CD8-positive, alpha-beta memory T cell (primary cell): ENCODE measurements at places on chromosomes 2 and 18. TPM values are rescaled to one million over a fixed set of nuclear protein-coding genes. Genes with fewer than 3 reads are reported as not detected.

Gene SLC4A5
- 1.8 TPM for total RNA-seq

Gene STON1
- 1.4 TPM for total RNA-seq

Gene ZNF396
- 1.2 TPM for total RNA-seq

Gene SH3BP4
- not detected for total RNA-seq

Gene C2orf66
- not detected for total RNA-seq

Gene CCDC121
- 0.20 TPM for total RNA-seq

Gene AQP12B
- not detected for total RNA-seq

Gene MPHOSPH10
- 57.8 TPM for total RNA-seq

Gene CNTNAP5
- not detected for total RNA-seq

Gene RAB6C
- not detected for total RNA-seq

Gene OTOF
- total RNA-seq = 1.7 TPM

Gene DLGAP1
- total RNA-seq = not detected

Gene CNGA3
- total RNA-seq = not detected

Gene UCN
- 2.6 TPM for total RNA-seq

- DNase-seq = no peak
Observed at GRCh38 chr2:64906853-64907536, 82.2 kb upstream of the SLC1A4 start.

- no peak for DNase-seq
Observed at GRCh38 chr2:19845323-19845920, 56.4 kb downstream of the TTC32 start.

DNA sequence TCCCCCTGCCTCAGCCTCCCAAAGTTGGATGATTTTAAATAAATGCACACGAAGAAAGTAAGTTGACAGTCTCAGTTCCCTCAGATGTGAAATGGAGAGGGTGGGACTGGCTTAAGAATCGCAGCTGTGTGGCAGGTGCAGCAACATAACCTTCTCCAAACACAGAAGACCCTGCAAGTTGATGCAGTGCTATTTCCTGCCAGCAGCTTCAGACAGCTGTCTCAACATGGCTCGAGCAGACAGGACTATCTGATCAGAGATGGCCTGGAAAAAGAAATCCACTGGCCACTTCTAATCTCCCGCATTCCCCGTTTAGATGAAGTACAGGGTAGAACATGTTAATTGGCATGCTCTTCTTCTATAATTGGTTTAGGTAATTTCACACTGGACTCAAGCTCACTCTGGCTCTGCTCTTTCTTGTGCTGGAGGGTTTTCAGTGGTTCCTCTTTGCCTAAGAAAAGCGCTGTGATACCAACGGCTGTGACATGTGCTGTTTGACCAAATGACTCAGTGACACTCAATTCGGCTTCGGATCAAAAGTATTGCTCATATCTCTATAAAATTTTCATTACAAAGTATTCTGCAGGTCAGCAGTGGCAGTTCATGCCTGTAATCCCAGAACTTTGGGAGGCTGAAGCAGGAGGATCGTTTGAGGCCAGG, 40.2 kb downstream of the MYOM1 start:
- no peak for DNase-seq

DNA sequence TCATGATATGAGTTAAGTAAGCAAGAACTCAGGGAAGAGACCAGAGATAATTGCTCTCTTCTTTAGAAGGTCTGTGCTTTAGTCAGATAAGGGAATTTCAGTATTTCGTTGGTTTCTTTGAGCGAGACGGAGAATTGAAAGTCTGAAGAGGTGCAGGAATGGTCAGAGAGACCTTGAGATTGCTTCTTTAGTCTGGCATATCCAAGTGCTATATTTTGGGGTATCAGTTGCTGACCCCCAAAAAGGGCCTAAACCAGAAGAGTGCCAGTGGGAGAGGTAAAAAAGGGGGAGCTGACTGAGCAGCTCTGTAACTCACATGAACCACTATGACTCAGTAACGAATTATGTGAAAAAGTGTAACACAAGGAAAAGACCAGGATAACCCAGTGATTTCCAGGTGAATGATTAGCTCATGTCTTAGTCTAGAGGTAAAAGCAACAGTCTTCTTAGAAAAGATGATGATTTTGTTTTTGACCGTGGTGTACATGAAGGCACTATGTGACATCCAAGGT, 932.9 kb downstream of the TDRD15 start:
- DNase-seq = no peak

DNA sequence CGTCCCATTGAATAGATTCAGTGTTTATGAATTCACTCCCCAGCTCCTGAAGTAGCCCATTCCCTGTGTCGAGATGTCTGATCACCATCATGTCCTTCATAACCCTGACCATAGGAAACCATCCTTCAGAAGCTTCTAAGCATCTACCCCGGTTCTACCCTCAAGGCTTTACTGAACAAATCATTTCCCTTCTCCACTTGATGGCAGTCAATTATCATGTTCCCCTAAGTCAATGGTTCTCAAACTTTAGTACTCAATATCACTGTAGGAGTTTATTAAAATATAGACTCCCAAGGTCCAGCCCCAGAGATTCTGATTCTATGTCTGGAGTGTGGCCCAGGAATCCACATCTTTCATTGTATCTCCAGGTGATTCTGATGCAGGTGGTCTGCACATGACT, 228.4 kb upstream of the SP5 start:
- no peak for DNase-seq

GRCh38 chr2:219916281-219916680, 288.9 kb downstream of the SLC4A3 start:
- DNase-seq = no peak

DNA sequence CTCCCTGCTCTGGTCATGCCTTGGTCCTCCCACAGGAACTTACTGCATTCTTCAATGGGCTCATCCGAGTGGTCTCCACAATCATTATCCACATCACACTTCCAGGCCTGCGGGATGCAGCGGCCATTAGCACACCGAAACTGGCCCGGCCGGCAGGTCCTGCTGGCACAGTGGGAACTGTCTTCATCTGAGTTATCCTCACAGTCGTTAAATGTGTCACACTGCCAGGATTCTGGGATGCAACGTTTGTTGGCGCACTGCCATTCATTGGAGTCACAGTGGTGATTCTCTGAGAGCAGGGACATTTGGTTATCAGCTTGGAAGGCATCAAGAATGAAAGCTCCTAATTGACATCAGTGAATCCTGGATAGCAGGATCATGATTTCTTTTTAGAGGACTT, 104.5 kb downstream of the DHRS9 start:
- no peak for DNase-seq

- no peak for DNase-seq
Observed at GRCh38 chr2:190947711-190948251, 66.2 kb downstream of the STAT1 start.

DNA sequence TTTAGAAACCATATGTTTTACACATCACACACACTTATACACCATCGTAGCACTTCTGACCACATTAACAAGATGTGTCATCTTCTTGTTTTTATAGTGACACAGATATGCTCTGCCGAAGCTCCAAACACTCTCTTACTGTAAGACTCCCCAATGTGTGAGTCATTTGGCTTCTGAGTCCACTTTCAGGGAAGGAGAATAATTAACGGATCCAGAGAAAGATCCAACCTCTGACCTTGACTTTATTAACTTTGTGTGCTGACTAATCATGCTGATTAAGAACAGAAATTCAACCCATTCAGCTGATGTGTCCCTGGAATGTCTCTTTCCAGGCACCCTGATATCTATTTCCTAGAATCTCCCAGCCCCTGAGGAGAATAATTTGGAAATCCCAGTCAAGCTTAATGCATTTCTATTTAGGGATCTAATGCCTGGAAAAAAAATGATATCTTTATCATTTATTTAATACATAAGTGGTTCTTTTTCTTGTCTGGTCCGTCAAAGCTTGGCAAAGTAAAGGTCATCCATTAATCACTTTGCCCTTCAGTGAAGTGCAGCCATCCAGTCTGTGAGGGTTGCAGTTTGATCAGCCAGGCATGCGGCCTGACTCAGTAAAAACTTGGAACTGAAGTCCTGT, 615.8 kb upstream of the SYT4 start:
- no peak for DNase-seq

GRCh38 chr2:226788064-226788463, 11.6 kb downstream of the IRS1 start:
- no peak for DNase-seq

DNA sequence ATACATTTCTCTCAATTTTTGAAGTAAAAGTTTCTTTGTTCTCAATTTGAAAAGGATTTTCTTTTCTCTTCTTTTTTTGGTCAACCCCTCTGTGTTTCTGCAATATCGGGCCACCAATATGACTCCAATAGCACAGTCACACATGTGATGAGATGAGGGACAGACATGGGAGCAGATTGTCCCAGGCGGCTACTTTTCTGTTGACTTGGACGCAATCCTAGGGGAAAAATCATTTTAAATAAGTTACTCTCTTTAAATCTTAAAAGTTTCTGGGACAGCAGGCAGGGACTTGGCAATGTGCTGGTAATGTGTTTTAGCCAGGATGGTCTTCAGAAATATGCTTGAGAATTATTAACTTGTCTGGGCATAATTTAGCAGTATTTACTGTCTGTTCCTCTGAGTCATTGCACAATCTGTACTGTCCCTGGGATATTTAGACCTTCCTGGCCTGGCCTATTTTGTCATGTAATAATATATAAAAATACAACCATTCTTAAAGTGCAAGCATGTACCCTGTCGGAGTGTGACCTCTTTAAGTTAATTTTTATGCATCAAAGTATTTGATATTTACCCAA, 388.5 kb upstream of the FANCL start:
- no peak for DNase-seq

DNA sequence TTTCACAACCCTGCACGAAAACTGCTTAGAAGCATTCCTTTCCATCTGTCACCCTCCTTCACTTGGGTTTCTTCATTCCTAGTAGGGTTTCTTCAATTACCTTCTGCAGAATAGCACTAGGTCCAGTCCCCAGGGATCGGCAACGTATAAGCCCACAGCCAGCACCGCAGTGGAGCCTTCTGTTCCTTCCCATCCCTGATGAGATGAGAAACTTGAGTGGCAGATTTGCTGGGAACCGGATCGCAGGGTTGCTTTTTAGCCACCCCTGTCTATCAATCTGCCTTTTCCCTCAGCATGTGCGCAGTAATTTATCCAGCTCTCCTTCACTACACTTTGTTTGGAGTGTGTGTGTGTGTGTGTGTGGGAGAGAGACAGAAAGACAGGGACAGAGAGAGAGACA, 94.2 kb downstream of the CD8B2 start:
- DNase-seq = no peak

DNA sequence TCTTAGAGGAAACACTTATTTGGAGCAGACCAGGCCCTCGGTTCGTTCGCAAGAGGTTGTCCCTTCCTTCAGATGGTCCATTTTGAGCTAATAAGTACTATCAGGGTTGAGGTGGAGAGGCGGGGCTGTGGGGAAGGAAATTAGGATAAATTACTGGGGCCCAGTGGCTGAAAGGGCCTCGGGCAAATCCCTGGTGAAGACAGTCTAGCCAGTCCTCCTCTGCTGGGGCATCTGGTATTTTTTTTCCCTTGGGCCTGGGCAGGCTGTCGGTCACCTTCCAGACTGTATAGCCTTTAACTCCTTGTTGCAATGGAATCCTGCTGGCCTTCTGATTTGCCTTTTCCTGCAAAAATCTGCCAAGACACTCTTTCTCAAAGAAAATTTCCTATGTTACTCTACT, 1.7 kb upstream of the MYO3B start:
- no peak for DNase-seq

GRCh38 chr18:78664848-78665247, 314.8 kb upstream of the SALL3 start:
- DNase-seq = no peak

GRCh38 chr18:49886891-49887764, 73.8 kb upstream of the ACAA2 start:
- DNase-seq = no peak

- no peak for DNase-seq
Observed at GRCh38 chr2:160255408-160255807, 55.3 kb upstream of the ITGB6 start.

DNA sequence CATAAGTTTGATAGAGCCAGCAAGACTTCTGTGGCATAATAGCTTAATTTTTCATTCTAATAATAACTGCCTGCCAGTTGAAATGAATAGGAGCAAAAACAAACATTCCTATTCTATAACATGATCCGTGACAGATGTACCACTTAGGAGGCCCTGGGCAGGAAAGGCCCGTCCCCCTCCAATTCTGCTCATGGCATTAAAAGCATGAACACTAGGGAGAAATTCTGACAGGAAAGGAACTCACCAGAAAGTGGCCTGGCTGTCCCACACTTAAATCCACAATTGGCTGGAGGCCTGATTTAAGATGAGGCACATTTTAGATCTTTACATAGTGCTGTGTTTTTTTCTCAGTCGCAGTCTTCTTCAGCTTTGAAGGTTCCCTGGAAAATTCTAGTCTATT, 261.9 kb upstream of the ETAA1 start:
- no peak for DNase-seq

GRCh38 chr2:211259831-211260476, 703.6 kb downstream of the CPS1 start:
- no peak for DNase-seq

GRCh38 chr18:76353046-76353445, 142.0 kb downstream of the ZNF516 start:
- no peak for DNase-seq

DNA sequence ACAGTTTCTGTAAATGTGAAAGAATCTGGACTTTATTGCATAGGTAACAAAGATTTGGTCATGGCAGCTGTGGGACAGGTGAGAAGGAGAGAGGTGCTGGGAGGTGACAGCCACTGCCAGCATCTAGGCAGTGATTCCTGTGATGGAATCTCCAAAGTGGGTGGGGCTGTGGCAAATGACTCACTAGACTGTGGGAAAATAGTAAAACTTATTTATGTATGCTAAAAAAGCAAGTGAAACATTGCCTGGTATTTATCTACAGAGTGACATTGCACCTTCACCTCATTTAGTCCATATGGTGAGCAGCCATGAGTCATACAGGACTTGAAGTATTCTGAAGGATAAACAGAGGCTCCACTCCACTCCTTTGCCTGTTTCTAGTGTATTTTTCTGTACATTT, 145.3 kb upstream of the MEX3C start:
- no peak for DNase-seq

- no peak for DNase-seq
Observed at GRCh38 chr2:203579730-203580129, 44.6 kb upstream of the RAPH1 start.

DNA sequence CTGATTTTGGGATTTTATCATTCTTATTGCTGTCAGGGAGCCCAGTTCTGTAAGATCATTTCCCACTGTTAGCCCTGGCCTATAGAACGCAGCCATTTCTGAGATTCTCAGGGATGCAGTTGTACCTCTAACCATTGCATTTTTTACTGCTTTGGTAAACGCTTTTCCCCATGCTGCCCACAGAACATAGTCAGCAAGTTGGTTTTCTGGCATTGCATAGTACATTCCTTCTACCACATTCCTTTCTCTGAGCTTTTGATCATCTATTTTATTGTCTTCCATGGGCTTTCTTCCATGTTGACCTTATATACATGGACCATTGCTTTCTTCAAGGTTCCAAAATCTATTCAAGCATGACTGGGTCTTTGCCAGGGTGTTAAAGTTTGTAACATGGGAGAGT, 86.8 kb upstream of the ST6GAL2 start:
- no peak for DNase-seq
